Activated naive CD4-positive, alpha-beta T cell (primary cell): ENCODE measurements at places on chromosomes 5 and 9.

GRCh38 chr5:169691471-169691870, 54.4 kb downstream of the DOCK2 start:
- no peak for DNase-seq

- DNase-seq, result peak; percentile 24
Measured at GRCh38 chr9:126499005-126499910, 114.5 kb upstream of the LMX1B start.

DNA sequence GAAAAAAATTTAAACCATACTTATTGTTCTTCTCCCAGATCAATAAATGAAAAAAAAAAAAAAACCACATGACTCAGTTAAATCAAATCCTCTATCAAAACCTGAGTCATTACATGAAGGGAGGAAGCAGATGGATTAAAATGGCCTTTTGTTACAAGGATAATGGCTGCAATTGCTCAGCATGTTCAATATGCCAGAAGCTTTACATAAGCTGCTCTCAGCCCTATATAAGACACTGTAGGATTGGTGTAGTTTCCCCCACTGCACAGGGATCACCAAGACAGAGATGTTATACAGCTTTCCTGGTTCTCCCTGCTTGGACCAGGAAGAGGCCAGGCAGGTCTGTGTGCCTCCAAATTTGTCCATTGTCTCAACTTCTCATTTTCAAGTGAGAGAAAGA, 101.6 kb upstream of the MAP1B start:
- DNase-seq, result no peak

- no peak for DNase-seq
Measured at GRCh38 chr5:21689587-21689986, 1163.6 kb downstream of the CDH12 start.
